ENCODE measurements at places on chromosomes 5 and 9.

GRCh38 chr5:5116956-5117355 is 23.2 kb upstream of the ADAMTS16 start:
- no peak for DNase-seq

DNA sequence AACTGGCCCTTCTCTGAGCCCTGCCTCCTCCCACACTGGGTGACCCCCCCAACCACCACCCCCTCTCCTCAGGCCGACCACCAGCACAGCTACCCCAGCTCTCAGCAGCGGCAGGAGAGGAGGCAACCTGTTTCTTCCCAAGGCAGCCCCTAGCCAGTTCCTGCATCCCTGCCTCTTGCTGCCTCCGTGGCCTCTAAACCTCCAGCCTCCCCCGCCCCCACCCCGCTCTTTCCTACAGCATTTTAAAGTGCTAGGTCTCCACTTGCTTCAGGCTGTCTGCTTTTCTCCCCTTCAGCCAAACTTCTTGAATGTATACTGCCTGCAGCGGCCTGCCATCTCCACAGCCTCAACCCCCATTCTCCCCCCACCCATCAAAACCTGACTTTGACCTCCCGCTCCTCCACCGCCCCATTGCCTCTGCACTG is 135.6 kb downstream of the DAB2IP start:
- DNase-seq, result no peak

DNA sequence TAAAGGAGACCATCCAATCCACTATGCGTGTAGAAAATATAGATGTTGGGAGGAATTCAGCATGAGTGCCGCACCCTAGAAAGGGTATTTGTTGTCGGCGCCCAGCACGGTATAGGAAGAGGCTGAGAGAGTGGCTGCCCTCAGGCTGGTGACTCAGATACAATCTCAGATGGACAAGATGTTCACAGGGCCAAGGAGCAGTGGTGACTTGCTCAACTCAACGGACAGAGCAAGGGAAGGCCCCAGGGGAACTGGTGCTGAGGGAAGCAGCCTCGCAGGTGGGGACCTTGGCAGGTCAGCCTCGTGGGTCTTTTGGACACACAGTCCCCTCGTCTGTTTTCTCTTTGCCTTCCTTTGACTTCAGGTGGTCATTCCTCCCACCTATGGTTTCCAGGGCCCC is 28.0 kb upstream of the IRX2 start:
- DNase-seq, result no peak

DNA sequence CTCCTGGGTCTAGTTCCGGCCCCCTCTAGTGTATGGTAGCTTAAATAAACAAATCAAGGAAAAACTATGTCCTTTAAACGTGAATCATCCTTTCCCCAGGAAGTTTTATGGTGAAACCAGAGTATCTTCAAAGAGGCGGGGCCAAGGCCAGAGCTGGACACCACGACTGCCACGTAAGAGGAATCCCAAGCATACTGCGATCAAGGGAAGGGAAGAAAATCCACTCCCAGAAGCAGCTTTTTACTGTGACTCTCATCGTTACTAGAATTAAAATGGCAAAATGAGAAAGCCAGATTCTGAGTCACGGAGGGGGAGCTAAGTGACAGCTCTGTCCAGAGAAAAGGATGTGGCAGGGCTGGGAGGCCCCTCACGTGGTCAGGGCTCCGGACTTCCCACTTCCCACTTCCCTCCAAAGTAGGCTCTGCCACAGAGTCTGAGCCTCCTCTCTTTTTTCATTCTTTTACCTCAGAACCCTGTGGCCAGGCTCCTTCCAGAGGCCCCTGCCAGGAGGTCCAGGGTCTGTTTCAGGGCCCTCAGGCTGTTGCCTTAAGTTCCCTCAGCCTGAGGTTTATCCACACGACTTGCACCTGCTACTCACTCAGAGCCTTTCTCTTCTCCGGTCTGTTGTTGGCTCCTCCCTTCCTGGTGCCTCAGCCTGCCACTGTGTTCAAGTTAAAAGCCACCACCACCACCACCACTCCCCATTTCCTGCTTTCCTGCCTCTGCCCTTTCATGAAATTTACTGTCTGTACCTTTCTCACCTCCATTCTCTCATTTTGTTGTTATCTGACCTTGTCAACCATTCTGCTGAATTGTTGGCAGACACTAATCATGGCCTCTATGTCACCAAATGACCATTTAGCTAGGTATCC is 1.4 kb upstream of the GLRX start:
- peak; percentile 36 for DNase-seq

DNA sequence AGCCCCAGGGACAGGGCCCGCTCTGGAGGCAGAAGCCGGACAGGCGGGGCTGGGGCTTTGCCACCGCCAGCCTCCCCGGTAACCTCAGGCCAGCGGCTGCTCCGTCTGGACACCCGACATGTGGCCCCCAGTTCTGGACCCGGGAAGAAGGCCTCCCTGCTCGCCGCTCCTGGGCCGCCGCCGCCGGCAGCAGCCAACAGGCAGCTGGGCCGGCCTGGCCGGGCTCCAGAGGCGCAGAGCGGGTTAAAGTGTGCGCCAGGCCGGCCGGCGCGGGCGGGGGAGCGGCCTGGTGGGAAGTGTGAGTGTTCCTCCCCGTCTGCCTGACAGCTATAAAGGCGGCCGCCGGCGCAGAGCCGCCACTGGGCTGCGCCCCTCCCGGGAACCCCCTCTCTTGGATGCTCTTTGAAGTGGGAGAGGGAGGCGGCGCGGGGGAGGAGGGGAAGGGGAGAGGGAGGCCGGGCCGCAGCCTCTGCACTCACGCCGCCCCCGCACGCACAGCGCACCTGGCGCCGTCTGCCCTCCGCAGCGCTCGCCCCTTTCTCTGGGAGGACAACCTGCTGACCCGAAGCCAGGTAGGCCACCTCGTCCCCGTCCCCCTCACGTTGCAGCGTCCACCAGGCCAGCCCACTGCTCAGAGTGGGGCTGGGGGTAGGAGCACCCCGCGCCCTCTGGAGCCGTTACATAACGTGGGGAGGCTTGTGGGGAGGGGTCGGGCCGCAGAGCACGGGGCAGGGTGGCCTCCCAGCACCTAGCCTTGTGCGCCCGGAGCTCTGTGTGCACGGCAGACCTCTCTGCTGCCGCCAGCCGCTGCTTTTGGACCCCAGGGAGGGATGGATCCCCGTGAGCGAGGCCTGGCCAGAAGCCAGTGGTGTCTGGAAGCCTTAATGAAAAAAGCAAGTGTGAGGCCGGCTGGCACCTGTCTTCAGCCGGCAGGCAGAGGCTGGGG is at the start of gene ADAMTSL2:
TSS of gene ADAMTSL2 (plus strand) at position 359 of the 946 bp plus-strand sequence. CDS start 2,009 bp downstream, outside the sequence.
- no peak for DNase-seq

DNA sequence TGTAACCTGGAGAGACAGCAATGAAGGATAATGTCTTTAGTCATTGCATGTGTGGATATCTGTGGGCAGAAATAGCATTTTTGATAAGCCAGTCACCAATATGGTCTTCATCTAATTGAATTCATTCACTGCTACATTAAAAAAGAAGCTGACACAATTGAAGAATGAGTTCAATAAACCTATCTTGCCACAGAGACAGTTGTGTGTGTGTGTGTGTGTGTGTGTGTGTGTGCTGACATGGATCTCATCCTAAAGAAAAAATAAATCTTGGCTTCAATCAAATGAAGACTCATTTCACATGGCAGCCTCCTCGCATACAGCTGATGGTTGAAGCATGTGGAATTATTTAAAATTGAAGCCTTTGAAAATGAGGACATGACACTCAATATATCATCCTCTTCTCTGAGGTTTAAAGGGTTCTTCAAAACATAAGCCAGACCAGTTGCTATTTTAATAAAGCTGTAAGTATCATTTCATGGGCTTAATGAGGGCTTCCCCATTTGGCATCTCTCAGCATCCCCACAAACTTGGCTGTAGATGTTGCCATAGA is 118.5 kb upstream of the PTPN3 start:
- DNase-seq, result no peak

DNA sequence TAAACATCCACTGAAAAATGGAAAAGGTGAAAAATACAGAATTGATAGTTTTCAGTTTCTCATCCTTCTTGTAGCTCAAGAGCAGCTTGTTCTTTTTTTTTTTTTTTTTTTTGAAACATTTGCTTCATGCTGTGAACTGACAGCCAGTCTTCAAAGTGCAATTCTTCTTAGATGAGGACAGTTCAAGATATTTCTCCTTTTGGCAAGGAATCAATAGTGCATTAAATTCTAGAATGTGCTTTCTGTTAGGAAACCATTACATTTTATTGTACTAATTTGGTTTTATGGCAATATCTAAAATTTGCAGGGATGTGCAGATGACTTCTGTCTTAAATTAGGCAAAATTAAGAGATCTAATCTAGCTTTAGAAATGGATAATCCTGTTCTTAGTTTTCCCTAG is 969.3 kb upstream of the ACO1 start:
- no peak for DNase-seq

DNA sequence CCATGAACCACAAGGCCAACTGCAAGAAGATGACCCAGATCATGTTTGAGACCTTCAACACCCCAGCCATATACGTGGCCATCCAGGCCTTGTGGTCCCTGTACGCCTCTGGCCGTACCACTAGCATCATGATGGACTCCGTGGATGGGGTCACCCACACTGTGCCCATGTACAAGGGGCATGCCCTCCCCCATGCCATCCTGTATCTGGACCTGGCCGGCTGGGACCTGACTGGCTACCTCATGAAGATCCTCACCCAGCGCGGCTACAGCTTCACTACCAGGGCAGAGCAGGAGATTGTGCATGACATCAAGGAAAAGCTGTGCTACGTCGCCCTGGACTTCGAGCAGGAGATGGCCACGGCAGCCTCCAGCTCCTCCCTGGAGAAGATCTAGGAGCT is 153.7 kb downstream of the CAVIN4 start:
- DNase-seq, result no peak

DNA sequence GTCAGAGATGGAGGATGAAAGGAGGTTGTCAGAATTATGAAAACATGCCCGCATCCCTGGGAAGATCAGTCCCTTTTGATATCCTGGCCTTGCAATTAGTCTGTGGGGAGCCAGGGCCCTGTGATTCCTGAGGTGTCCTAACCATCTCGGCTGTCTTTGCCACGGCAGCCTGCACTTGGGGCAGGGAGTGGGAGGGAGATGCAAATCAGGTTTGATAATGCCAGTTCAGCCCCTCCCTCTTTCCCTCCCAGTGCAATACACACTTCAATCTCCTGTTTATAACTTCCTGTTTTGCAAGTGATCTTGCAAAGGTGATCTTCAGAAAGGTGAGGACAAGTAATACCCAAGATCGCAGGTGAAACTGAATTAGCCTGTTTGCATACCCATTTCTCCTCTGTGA is 114.0 kb upstream of the ALDH1B1 start:
- no peak for DNase-seq

DNA sequence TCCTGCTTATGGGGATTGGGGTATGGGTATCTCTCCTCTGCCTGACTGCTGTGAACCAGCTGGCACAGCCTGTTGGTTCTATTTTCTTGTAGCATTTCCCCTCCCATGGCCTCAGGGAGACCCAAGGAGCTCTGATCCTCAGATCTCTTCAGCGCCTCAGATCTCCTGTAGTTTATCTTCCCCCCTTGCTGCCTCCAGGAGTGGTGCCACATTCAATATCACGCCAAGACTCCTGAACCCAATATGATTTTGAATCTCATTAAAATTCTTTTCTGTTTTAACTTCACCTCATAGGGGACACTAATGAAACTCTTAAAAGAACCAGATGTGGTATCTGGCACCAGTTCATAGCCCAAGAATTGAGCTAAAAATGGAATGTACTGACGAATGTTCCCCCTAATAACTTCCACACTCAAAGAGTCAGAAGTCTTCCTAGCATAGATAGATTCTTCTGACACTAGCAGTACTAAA is 59.6 kb upstream of the LIFR start:
- DNase-seq, result no peak

DNA sequence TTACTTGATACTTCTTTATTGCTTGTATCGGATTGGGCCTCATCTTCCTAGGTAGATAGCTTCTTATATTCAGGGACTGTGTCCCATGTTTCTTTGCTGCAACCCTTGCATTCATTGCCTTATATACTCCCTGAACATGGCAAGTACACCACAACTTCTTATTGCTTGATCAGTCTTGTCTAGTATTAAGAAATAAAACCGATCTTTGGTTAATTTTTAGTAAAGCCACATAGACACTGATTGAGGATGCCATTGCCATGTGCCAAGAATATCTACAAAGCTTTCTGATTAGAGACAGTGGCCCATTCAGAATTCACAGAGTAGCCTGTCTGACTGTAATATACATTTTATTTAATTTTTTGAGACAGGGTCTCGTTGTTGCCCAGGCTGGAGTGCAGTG is 34.7 kb upstream of the ANKRD55 start:
- no peak for DNase-seq

DNA sequence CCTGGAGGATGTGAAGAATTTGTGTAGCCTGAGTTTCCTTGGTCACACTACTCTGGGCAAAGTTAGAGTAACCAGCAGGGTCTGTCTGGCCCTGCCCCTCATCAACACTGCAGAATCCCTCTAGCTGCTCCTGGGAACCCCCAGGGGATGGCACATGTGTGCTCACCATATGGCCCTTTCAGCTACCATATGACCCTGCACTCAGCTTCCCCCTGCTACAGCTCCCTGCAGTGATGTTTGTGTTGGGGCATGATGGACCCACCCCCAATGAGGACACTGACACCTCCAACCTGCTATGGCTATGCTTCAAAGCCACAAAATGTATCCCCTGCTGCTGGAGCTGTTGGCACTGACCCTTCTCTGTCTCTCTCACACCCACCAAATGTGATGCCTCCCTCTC is 152.7 kb downstream of the SNX18 start:
- DNase-seq, result no peak

DNA sequence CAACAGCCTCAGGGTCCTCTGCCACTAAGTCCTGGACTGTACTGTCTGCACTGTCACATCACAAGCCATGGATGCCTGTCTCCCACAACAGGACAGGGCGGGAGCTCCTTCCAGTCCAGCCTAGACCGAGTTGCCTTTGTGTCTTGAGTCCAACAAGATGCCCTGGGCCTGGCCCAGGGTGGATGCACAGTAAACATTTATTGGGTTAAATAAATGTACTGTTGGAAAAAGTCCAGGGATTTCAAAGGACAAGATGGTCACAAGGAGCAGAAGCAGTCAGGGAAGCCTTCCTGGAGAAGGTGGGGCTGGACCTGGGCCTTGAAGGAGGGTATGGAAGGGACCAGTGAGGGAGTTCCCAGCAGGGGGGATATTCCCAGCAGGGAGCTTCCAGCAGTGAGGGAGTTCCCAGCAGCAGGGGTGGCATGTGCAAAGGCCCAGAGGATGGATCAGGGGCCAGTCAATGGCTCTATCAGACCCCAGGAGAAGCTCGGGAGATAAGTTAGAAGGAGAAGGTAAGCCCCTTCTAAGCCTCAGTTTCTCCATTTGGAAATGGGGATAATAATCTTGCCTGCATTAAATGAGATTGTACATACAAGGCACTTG is 72.7 kb upstream of the NEURL1B start:
- DNase-seq, result no peak

DNA sequence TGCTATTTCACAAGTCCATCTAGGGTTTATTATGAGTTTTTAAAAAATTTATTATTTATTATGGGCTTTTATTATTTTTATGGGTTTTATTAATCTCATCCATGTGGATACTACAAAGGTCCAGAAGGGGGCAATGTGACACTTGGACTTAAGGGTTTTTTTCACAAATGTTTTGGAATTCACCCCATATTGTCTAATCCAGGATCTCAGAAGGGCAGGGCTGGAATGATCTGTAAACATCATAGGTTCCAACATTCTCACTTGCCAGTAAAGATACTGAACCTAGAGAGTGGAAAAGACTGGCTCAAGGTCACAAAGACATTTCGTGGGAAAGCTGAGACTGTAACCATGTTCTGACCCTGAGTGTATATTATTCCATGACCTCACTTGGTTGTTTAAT is 35.6 kb downstream of the NIM1K start:
- no peak for DNase-seq
